ENCODE measurements at places on chromosomes 13 and 19.

DNA sequence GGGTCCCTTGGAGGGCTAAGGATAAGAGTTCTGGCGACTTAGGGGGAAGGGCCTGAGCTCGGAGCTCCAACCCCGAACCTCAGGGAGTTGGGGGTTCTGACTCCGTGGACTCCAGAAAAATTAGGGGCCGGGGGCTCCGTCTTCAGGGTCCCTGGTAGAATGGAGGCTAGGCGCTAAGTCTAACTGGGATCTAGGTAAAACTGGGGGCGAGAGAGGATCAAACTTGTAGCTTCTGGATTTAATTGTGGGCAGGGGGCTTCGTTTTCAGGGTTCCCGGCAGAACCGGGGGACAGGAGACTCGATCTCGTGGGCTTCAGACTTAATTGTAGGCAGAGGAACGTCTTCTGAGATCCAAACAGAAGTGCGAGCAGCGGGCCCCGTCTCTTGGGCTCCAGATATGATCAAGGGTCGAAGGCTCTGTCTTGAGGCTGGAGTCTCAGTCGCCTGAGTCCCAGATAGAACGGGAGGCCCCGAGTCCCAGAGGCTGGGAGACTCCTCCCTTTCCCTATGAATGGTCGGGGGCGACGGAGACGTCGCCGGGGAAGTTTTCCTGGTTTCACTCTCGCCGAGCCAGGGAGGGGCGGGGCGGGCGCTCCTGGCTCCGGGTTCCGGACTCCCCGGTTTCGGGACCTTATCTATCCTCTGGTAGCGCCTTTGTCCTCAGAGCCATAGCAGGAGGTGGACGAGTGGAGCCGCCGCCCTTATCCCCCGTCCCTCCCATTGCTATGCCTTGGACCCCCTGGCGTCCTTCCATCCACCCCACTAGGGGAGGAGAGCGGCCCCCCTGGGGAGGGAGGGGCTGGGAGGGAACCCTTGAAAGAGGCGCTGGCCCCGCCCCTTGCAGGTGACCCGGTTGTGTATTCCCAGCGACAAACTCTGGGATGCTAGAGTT lies 1.3 kb downstream of the NECTIN2 start:
- DNase-seq, result peak; percentile 57

GRCh38 chr13:48817166-48817802 lies 158.4 kb upstream of the FNDC3A start:
- DNase-seq, result no peak

- DNase-seq, result no peak
Measured at GRCh38 chr19:2049741-2050348, 1.2 kb downstream of the MKNK2 start.

- DNase-seq, result no peak
Measured at GRCh38 chr13:73879346-73880015, 254.7 kb downstream of the KLF12 start.

DNA sequence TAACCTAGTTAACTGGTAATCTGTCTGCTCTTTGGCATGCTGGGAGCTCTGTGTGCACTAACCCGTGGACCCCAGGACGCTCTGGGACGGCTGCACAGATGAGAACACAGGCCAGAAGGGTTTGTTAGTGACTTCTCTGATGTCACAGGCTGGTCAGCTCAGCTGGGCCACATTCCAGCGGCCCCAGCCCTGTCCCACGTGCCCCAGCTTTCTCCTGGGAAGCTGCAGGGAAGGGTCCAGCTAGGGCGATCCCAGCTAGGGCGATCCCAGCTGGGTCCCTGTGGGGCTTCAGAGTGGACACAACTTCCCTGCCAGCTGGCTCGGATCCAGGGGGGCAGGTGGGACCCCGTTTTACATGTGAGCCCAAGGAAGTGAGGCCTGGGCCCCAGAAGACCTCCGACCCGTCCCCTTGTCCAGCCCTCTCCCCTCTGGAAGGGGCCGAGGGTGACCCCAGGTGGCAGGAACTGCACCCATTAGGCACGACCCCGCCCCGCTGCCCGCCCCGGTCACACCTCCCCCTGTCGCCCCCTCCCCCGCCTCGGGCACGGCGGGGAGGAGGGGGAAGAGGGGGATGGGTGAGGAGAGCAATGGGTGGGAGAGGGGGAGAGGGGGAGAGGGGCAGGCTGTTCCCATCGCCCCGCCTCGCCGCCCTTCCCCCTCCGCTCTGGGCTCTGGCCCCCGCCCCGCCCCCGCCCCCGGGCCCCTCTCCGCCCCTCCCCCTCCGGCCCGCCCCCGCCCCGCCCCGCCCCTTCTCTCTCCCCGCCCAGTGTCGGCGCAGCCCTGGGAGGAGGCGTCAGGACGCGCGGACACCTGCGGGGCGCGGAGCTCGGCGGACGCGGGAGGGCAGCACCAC lies 75.2 kb upstream of the MCF2L start:
- no peak for DNase-seq

- DNase-seq, result no peak
Measured at GRCh38 chr19:39135701-39136100, 10.1 kb downstream of the PAK4 start.

DNA sequence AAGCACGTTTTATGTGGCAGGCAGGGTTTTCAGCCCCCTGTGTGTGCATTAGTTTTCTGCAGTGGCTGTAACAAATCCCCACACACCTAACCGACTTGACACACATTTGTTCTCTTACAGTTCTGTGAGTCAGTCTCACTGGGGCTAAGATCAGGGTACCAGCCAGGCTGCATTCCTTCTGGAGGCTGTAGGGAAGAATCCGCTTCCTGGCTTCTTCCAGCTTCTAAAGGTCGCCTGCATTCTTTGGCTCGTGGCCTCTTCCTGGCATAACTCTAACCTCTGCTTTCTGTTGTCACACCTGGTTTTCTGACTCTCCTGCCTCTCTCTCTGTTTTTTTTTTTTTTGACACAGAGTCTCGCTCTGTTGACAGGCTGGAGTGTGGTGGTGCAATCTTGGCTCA lies 6.4 kb downstream of the ELSPBP1 start:
- DNase-seq, result no peak

DNA sequence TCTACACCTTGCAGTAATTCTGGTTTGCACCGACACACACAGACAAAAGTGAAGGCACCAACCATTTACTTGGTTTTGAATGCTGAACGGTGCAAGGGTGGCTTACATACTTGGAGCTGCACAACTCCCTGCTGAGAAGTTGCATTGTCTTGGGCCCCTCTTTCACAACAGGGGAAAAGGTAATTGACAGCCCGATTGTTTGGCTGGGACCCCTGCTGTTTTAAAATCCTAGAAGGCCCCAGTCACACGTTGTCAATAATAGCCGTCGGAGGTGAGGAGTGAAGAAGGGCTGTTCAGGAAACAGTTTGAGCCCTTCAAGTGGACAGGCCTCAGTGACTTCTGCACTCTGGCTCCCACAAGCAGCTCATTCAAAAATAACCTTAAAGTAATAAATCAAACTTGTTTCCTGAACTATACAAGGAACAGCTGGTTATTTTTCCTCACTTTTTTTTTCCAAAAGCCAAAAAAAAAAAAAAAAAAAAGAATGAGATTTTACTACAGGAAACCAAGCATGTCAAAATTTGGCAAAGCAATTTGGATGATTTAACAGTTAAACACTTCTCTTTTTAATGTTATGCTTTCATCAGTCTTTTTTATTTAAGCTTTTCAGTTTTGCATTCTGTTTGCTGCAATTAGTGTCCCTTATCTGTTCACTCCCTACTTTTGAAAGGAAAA lies 19.0 kb upstream of the SPRY2 start:
- peak; percentile 67 for DNase-seq

DNA sequence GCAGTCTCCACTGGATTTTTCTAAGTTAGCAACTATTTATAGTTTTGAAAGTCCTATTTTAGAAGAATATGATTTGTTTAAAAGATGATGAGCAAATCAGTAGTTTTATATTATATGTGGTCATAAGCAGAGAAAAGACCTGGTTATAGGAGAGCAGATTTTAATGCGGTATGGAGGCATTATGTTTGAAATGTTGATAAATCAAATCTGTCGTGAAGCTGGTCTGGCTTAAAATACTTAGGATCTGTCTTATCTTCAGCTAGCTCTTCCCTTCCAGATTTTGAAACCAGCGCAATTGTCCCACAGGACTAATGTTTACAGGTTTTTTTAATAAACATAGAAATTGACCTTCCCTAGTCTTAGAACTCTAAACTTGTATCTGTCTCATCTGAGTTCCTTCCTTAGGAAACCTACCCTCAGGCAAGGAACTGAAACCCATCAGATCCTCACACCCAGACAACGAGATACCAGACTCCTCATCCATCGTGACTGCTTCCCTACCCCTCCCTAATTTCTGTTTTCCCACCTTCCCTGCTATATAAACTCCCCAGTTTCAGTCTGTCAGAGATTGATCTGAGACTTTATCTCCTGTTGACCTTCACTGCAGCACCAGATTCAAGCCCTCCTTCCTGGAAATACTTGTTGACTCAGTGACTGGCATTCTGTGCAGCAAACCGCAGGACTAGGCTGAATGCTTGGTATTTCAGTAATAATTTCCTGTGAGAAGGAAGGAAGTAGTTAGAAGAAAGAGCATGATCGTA lies 37.8 kb upstream of the CXCL17 start:
- DNase-seq, result no peak

DNA sequence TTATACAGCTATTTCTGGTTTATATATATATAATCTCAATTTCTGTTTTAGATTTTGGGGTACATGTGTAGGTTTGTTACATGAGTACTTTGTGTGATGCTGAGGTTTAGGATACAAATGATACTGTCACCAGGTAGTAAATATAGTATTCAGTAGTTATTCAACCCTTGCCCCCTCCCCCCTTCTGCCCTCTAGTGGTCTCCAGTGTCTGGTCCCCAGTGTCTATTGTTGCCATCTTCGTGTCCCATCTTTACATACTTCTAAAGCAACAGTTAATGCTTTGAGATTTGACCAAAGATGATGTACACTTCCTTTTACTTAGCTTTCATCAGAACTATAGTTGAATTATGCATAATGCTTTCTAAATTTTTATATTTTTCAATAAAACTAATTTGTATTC lies 1623.4 kb upstream of the PRR20A start:
- no peak for DNase-seq

GRCh38 chr13:107590556-107590955 lies 624.8 kb downstream of the LIG4 start:
- no peak for DNase-seq

DNA sequence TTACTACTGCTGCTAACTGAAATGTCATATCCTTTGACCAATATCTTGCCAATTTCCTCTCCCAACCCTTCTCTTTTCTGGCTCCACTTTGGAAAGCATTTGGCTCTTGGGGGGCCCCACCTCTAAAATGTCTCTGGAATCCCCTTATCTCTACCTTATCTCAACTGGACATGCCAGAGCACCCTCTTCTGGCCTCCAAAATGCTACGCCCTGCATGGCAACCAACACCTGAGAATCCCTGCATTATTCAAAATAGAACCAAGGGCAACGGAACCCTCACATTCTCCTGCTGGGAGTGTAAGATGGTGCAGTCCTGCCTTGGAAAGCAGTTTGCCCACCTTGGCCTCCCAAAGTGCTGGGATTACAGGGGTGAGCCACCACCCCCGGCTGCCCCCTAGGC lies 35.3 kb downstream of the CERS4 start:
- no peak for DNase-seq

DNA sequence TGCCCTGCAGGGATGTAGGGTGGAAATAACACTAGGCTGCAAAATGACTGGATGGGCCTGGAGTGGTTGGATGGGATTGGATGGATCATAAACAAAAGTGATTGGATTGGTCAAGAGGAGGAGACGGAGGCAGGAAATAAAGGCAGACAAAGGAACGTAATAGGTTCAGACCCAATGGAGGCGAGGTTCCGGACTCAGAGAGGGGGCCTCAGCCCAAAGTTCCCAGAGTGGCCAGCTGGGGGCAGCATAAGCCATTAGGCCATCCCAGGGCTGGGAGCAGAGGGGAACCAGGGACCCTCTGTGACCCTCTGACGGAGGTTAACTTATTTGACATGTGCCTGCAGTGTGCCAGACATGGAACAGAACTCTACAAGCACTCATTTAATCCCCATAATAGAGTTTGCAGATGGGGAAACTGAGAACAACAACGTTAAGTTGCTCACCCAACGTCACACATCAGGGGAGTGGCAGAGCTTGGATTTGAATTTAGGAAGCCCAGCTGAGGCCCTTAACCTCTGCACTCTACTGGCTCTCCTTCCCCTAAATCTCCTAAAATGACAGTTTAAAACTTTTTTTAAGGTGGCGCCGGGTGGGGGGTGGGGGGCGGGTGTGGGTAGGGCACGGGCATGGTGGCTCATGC lies 15.3 kb upstream of the MAP1S start:
- no peak for DNase-seq

DNA sequence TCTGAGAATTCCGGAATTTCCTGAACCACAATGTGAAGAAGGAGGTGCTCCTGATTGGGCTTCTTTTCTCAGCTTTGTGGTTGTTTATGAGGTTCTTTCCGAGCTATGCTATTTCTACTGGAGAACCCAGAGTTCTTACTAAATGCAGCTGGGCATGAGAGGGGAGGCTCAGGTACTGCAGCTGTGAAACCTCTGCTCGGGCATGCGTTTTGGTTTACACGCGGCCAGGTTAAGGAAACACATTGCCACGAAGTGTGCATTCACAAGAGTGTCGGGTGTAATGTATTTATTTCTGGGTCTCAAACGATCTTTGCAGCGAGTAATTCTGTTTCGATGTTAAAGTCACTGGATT lies 661 bp upstream of the MIR17HG start:
- DNase-seq, result no peak

GRCh38 chr19:8610936-8611300 lies 403 bp upstream of the ADAMTS10 start:
- no peak for DNase-seq

- peak; percentile 6 for DNase-seq
Measured at GRCh38 chr13:38223089-38223488, 126.6 kb upstream of the UFM1 start.

- no peak for DNase-seq
Measured at GRCh38 chr19:39111593-39112199, 13.9 kb upstream of the PAK4 start.

GRCh38 chr13:41465241-41465847 lies 8.0 kb downstream of the RGCC start:
- DNase-seq, result no peak

DNA sequence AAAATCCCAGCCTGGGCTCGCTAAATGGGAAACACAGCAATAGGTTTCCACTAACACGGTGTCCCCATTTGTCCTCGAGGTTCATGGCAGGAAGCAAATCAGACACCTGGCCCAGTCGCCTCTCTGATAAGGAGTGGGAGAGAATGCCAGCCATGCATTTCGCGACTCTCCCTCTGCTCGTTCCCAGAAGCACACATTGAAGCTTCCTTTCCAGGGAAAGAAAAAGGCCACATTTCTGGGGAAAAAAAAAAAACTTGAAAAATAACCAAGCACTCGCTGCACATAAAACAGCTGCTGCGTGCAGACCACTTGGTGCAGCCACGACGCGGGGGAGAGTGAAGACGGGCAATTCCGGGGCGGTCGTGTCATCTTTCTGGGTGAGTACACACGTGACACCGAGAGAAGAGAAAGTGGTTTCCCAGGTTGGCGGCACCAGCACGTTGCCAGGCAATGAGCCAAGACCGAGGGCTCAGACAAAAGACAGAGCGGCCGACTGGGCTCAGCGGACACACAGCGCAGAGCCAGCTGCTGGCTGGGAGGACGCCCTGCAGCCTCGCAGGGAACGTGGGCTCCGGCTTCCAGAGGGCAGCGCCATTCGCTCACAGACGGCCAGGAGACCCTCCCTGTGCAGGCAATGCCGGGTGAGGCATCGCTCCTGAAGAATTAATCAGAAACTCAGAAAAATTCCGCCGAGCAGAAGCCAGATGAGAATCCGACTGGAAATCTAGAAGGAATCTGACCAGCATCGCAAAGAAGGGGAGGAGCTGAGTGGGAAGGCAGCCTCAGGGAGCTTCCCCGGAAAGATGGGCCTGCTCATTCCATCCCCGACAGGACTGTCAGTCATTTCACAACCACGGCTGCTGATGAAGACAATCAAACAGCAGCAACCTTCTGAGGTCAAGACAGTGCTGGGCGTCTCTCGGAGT lies 83.2 kb upstream of the IRS2 start:
- DNase-seq, result no peak

GRCh38 chr19:35977446-35978222 lies 17.4 kb upstream of the SDHAF1 start:
- DNase-seq, result no peak
